Epithelial cell of esophagus (primary cell): ENCODE measurements at places on chromosomes 2 and 18.

DNA sequence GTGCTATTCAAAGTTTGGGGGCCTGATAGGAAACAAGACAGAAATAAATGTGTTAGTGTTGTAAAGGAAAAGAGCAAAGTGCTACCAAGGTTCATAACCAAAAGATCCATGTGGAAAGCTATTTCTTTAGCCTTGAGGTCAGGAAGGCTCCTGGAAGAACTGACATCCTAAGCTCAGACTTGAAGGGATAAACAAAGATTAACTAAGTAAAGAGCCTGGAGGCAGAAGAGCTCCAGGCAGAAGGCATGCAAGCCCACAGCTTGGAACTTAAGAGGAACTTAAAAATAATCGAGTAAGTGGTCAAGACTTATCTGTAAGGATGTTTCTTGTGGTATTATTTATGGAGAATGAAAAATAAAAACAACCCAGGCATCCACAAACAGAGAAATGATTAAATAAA, 245.0 kb upstream of the MGAT5 start:
- no peak for DNase-seq

DNA sequence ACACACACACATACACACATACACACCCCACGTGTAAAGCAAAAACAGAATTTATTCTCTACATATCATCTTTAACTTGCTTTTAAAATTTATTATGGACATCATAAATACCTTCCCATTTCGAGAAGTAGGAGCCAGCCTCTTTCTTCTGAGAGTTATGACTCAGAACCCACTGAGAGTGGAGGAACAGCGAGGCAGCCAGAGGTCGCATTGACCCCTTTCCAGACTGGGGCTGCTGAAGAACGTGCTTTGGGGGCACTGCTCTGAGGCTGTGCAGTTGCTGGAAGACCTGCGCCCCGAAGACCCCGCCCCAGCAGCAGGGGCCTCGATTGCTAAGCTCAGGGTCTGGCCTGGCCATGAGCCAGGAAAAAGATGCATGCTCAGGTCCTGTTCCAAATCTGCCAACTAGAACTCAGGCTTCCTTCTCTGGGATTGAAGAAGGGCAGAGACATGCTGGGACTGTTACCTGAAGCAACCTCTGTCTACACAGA, 133.8 kb upstream of the TWIST2 start:
- DNase-seq = no peak

GRCh38 chr2:118013221-118013723, 598 bp downstream of the CCDC93 start:
- DNase-seq = peak; percentile 40

GRCh38 chr2:231642631-231643494, 50.2 kb downstream of the TEX44 start:
- peak; percentile 99 for DNase-seq

- no peak for DNase-seq
Observed at GRCh38 chr2:205738117-205738968, 56.0 kb downstream of the NRP2 start.

GRCh38 chr2:69214898-69215297, 172.1 kb downstream of the GFPT1 start:
- DNase-seq = peak; percentile 46

- no peak for DNase-seq
Observed at GRCh38 chr18:12479536-12479935, 71.8 kb downstream of the PRELID3A start.

GRCh38 chr2:105845976-105846375, 101.3 kb downstream of the NCK2 start:
- no peak for DNase-seq

DNA sequence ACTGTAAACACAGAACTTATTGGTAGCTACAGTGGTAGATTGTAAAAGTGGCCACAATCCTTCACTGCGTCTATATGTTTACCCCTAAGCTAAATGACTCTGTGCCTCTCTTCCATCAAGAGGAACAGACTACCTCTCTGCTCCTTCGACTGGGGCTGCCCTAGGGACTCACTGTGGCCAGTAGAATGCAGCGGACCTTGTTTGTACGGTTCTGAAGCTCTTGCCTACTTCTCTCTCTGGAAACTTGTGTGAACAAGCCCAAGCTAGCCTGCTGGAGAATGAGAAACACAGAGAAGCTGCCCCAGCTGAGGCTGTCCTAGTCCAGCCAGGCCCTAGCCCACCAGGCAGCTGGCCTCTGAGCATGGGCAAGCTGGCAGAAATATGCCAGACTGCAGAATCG, 140.8 kb upstream of the SLC1A4 start:
- peak; percentile 89 for DNase-seq

DNA sequence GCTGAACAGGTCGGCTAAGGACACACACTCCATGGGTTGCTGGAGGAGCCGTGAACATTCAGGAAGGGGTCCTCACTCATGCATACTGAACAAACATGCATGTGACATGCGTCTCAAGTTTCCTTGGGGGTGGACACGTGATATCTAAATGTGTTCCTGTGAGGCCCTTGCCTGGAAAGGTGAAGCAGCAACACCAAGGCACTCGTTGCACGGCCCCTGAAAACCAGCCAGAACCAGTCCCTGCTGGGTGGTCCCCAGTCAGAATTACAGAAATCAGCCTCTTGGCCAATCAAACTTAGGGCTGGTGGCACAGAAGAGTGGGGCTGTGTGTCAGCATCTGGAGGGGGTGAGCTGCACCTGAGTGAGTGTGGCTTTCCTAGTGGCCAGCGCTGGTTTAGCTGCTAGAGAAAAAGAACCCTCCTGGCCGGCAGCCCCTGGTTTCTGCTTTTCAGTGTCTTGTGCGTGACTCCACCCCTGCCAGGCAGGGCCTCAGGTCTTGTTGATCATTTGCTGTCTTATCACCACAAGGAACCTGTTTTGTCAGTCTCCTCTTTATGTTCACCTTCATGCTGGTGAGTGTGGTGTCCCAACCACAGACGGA, 3.2 kb upstream of the AQP12B start:
- DNase-seq = peak; percentile 9
